ENCODE measurements at places on chromosomes 2 and 18. TPM values are rescaled to one million over a fixed set of nuclear protein-coding genes. Genes with fewer than 3 reads are reported as not detected.

Gene RASGRP3
- polyA plus RNA-seq, result 0.06 TPM

Gene CASP10
- 2.0 TPM for polyA plus RNA-seq

GRCh38 chr2:238997684-238998083 is 149.8 kb downstream of the TWIST2 start:
- H3K4me1 ChIP-seq, result no peaks in the 10 kb centered on the region
- H3K4me3 ChIP-seq, result no peak overlapping the region
- no peak for DNase-seq
- H3K27me3 ChIP-seq, result no peaks in the 10 kb centered on the region
- no peak overlapping the region for H3K27ac ChIP-seq

DNA sequence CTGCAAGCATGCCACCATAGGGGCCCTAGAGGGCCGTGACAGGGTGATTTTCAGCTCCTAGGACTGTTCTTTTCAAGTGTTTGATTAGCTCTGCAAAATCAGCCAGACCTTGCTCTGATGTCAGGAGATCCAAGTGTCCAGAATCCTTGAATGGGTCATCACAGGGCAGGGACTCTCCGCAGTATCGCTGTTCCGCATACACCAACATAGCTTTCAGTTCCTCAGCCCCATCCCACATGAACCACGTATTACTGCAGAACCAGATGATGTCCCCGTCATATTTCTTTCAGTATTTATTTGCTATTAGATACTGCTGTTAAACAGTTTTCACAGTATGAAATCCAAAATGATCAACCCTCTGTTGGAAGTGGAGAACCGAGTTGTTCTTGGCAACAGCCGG is 46.6 kb upstream of the RFX8 start:
- H3K4me3 ChIP-seq, result no peak overlapping the region
- no peak for DNase-seq
- H3K27ac ChIP-seq, result no peak overlapping the region
- no peaks in the 10 kb centered on the region for H3K36me3 ChIP-seq
